ENCODE measurements at places on chromosomes 2 and 18. TPM values are rescaled to one million over a fixed set of nuclear protein-coding genes. Genes with fewer than 3 reads are reported as not detected.

Gene FOXI3
- 18.3 TPM for total RNA-seq

DNA sequence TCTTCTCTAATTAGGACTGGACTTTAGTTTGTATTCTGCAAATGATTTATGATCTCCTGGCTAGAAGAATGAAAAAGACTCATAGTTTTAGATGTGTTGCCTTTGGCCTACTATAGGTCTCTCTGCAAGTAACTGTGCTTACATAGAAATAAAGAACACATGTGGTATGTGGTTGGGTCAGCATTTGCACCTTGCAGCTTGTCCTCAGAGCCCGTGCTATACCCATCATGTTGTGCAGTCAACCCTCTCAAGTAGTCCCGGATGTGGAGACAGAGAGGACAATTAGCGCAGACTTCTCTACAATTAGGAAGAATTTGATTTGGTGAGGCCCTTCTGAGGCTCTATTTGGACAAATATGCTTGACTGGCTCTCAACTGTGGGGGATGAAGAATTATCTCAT lies 203.7 kb upstream of the ITGA4 start:
- H3K4me3 ChIP-seq = no peak overlapping the region
- DNase-seq = no peak
- no peaks in the 10 kb centered on the region for H3K36me3 ChIP-seq
- no peaks in the 10 kb centered on the region for H3K27me3 ChIP-seq

Gene NEDD4L
- 76.3 TPM for total RNA-seq

Gene KCNK3
- total RNA-seq = not detected

Gene TMEM131
- 20.9 TPM for total RNA-seq

Data from H9 (cell line).